ENCODE measurements at places on chromosomes 5 and 9. TPM values are rescaled to one million over a fixed set of nuclear protein-coding genes. Genes with fewer than 3 reads are reported as not detected.

- DNase-seq = no peak
- H3K4me1 ChIP-seq = peaks cover 44% of the 10 kb centered on the region
- H3K27ac ChIP-seq = no peak overlapping the region
- no peaks in the 10 kb centered on the region for H3K27me3 ChIP-seq
These were observed 87.9 kb upstream of the IFNK start for GRCh38 chr9:27436234-27436633.

DNA sequence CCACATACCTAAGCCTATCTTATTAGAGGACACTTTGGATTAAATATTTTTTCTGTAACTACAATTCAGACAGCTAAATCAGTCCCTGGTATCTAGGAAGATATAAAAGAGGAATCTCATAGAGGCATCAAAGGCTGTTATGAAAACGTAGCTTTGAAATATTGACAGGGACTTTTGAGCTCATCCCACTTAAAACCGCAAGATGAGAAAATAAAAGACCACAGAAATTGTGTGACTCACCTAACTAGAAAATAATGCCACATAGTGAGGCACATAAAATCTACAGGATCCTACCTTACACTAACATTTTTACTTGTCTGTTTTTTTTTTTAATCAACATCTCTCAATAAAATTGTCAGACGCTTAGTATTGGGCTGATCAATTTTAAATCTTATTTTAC is 686.5 kb upstream of the COX7C start:
- H3K27ac ChIP-seq = no peak overlapping the region
- DNase-seq = no peak
- H3K36me3 ChIP-seq = no peaks in the 10 kb centered on the region
- H3K27me3 ChIP-seq = no peaks in the 10 kb centered on the region
- no peak overlapping the region for H3K4me3 ChIP-seq

- DNase-seq = no peak
- H3K4me3 ChIP-seq = no peak overlapping the region
- no peaks in the 10 kb centered on the region for H3K36me3 ChIP-seq
- H3K27me3 ChIP-seq = no peaks in the 10 kb centered on the region
- H3K4me1 ChIP-seq = no peaks in the 10 kb centered on the region
- no peak overlapping the region for H3K27ac ChIP-seq
These were observed 1556.8 kb downstream of the EFNA5 start for GRCh38 chr5:106113922-106114321.

Gene HEMGN
- 0.14 TPM for total RNA-seq

Gene HAVCR2
- total RNA-seq = 3.1 TPM
